ENCODE measurements at places on chromosomes 11 and 22.

GRCh38 chr11:15645201-15645600 lies 530.5 kb downstream of the INSC start:
- DNase-seq = no peak

DNA sequence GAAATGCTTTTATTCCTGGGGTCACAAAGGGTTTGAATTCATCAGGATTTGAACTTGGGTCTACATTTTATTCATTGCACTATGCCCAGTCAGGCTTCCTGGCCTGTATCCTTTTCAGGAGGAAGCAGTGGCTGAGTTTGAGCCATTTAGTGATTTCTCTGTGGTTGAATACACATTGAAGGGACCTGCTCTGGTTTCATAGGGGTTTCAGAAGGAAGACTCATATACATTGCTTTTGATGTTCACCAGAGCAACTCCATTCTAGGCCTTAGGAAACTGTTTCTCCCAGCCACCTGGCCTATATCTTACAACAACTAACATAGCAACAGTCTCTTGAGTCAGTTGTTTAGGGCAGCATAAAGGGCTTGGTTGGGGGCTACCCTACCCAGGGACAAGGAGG lies 165.7 kb downstream of the INSC start:
- DNase-seq = no peak

- peak; percentile 56 for DNase-seq
Observed at GRCh38 chr11:66951927-66952337, 6.3 kb downstream of the PC start.

- no peak for DNase-seq
Observed at GRCh38 chr11:20875889-20876288, 206.5 kb downstream of the NELL1 start.

GRCh38 chr11:69290806-69291205 lies 3.1 kb upstream of the MYEOV start:
- DNase-seq = no peak

- no peak for DNase-seq
Observed at GRCh38 chr11:104623518-104623917, 274.7 kb downstream of the CASP12 start.

DNA sequence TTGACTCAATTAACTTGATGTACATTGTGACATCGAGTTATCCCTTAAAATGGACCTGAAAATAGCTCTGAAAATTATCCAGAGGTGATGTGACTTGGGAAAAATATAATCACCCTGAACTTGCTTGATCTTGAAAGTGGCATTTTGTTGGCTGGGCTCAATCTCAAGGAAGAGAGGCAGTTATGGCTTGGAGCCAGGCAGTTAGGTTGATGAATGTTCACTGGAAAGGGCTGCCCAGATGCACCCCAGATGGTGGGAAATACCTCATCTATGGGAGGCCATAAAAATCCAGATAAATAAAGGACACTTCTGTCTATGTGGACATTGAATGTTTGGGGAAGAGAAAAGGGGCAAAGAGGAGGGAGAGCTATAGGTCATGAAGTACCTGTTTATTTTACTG lies 55.7 kb upstream of the OR5AN1 start:
- no peak for DNase-seq
